ENCODE measurements at places on chromosomes 6 and 20.

DNA sequence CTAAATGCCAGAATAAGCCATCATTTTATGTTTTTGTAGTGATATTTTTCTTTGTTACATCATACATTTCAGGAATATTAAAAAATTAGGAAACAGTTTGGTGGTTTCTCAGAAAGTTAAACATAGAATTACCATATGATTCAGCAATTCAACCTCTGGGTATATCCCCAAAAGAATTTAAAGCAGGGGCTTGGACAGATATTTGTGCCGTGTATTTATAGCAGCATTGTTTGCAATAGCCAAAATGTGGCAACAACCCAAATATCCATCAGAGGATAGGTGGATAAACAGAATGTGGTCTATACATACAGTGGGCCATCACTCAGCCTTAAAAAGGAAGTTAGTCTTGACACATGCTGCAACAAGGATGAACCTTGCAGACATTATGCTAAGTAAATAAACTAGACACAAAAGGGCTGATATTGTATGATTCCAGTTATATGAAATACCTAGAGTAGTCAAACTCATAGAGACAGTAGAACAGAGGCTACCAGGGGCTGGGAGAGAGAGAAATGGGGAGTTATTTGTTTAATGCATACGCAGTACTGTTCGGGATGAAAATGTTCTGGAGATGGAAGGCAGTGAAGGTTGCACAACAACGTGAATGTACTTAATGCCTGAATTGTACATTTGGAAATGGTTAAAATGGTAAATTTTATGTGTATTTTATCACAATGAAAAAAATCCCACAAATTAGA lies 18.9 kb upstream of the TRAF3IP2 start:
- DNase-seq: no peak

DNA sequence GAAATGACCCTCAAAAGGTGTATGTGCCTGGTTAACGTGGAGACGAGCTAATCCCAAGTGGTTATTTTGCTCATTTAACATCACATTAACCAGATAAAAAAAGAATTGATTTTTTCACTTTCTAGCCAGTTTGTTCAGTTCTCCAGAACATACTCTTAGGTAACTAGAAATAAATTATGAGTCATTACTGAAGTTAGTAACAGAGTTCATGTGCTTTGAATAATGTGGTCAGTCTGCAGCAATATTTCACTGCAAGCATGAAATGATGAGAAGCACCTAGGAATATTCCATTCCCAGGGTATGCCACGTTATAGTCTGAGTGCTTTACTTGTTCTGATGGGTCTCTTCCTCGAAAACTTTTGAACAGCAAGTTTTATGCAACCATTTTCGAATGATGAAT lies 138.3 kb upstream of the INSM1 start:
- DNase-seq: no peak

DNA sequence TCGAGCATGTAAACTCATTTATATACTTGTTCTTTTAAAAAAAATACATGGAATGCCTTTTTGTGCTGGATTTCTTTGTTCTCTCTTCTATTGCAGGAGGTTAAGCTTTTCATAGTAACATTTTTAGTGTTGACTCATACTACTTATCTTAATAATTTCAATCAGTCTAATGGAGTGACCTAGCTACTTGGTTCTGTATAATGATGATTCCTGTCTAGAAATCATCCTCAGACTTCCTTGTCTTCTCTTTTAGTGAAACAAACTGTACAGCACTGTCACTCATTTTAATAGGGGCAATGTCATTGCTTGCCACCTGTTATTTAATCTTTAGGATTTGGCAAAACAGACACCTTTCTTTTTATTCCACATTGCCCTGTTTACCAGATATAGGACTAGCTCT lies 62.3 kb downstream of the ADGRB3 start:
- no peak for DNase-seq

DNA sequence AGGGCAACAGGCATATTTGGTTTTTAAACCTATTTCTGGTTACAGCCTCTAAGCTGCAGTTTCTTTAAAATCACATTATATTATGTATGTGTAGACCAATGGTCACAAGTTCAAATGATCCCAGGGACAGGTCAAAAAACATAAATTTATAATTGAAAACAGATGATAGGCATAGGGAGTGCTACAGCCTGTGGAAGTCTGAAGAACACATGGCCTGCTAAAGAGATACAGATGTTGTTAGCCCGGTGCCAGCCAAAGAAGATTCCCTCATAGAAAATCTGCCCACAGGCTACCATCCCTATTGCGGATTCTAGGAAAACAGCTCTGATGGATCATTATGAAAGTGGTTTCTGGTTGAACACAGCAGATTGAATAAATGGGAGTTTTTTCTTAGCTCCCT lies 65.3 kb downstream of the NRSN1 start:
- no peak for DNase-seq

- no peak for DNase-seq
Measured at GRCh38 chr6:121647905-121648304, 212.5 kb downstream of the GJA1 start.

GRCh38 chr6:28727559-28728211 lies 196.1 kb downstream of the TRIM27 start:
- DNase-seq: no peak

DNA sequence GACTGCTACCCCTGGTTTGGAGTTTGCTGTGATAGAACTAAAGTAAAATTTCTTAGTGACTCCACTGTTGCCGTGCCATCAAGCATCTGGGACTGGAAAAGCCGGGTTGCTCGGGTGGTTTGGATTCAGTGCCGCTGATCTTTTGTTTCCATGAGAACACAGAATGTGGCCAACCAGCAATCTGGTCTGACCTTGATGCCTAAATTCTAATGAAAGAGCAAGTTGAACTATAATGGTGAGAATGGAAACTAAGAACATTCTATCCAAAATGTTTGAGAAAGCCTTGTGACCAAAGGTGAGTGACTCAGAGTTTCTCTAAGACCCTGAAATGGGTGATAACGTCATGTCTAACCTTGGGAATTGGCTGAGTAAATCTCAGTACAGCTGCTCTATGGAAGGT lies 9.9 kb upstream of the PI16 start:
- no peak for DNase-seq

DNA sequence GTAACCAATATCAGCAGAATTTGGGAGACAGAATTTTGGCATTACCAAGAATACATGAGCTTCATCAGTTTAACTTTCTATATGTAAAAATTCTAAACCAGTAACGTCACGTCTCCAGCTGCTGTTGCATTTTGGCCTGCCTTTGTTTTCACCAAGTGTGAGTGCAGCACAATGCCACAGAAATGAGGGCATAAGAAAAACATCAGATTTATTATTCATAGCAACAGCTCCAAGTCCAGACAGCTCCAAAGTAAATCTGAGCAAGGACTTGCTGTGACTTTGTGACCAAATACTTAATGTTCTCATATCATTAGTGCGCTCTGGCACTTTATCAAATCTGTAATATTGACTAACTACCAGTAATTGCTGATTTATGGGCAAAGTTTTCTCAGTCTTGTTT lies 11.0 kb upstream of the FBXL4 start:
- DNase-seq: no peak

GRCh38 chr6:24990236-24990845 lies 54.6 kb upstream of the RIPOR2 start:
- DNase-seq: no peak

GRCh38 chr20:15610787-15611186 lies 962.5 kb downstream of the KIF16B start:
- DNase-seq: no peak

DNA sequence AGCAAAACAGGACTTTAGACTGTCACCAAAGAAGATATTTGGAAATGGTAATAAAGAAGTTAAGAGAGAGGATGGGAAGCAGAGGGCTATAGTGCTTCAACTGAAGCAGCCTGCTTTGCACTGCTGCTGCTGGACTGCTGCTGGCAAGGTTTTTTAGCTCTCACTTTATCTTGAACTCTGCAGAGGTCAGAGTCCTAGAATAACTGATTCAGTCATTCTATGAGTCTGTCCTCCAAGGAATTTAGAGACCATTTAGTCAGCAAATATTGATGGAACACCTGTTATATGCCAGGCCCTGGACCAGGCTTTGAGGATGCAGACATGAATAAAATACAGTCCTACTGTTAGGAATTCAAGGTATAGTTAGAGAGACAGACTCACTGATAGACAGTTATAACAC lies 9.1 kb upstream of the SAYSD1 start:
- no peak for DNase-seq

GRCh38 chr20:4006640-4007039 lies 8.7 kb downstream of the RNF24 start:
- no peak for DNase-seq

DNA sequence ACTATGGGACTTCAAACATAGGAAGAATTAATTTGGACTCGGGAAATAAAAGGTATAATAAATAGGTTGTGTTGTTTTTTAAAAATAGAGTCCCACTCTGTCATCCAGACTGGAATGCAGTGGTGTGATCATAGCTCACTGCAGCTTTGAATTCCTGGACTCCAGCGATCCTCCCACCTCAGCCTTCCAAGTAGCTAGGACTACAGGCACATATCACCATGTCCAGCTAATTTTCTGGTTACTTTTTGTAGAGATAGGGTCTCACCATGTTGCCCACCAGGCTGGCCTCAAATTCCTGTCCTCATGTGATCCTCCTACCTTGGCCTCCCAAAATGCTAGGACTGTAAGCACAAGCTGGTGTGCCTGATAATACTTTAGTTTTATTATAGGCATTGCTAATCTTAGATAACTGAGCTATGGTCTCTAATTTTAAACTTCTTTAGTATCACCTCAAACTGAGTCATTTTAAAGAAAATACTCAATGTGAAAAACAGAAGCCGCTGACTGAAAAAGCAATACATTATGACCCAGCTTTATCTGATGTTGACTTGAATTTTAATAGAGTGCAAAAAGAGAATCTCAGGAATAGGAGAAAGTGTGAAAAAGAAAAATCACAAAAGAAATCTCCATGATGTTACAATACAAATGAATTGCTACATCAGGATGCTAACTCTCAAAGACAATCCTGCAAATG lies 251.0 kb downstream of the RNGTT start:
- DNase-seq: no peak

- no peak for DNase-seq
Measured at GRCh38 chr20:24778585-24779031, 170.5 kb upstream of the CST7 start.

- DNase-seq: no peak
Measured at GRCh38 chr6:168536196-168536595, 95.2 kb downstream of the SMOC2 start.

DNA sequence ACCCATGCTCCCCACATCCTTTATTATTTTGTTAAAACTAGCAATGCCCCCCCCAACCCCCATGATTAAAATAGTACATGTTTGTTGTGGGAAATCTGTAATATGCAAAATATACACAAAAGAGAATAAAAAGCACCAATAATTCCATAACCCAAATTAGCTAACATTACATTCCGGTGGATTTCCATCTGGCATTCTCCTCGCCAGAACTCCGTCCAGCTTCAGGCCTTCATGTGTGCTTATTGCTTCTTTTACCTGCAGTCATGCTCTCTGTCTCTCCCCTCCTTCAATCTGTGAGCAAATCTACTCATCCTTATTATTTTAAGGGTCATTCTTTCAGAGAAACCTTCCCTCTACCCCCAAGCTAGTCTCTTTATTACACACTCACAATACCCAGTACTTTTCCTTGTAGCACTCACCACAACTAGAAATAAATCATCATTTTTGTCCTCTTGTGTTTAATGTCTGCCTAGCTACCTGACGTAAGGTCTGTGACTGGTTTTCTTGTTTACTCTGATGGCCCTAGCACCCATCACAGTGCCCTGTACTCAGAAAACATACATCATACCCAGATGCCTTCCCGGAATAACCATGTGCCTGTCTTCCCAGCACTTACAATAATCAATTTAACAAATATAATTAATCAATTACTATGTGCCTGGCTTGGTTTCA lies 25.6 kb upstream of the IER3 start:
- DNase-seq: no peak

DNA sequence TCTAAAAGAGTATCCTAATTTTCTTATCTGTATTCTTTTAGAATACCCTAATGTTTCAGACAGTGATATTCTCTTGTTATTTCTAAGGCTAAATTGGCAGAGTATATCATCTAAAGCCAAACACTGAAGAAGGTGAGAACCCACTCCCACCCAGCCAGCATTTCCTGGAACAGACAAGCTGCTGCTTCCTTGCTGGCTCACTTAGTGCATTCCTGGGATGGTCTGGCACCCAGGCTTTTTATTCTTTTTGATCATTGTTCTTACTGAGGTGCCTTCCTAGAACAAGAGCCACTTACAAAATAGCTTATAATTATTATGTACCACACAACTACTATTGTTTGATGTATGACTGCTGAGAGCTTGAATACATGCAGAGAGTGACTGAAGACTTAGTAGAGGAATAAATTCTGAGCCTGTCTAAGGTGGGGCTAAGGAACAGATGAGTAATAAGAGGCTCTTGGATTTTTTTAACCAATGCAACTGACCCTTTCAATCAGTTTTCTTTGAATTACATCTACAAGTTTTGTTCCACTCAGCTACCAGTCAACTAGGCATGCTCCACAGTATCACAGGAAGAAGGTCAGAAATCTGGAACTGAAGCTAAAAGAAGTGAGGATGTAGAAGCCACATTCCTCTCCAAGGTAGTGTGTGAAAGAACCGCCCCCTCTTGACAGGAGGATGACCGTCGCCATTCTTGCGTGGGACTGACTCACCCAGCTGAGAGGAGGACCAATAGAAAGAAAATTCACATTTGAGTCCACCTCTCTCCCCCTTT lies 30.1 kb downstream of the PRPH2 start:
- no peak for DNase-seq

- no peak for DNase-seq
Measured at GRCh38 chr20:49505518-49505917, 23.1 kb upstream of the KCNB1 start.

GRCh38 chr20:45407783-45408645 lies at the start of gene DBNDD2:
Gene DBNDD2 (plus strand): TSS chr20:45408289. CDS start chr20:45408468, 179 bp downstream.
- DNase-seq: no peak

- no peak for DNase-seq
Measured at GRCh38 chr6:25218346-25218745, 60.8 kb upstream of the CARMIL1 start.

GRCh38 chr6:46684771-46685170 lies 2.9 kb upstream of the TDRD6 start:
- no peak for DNase-seq

- DNase-seq: no peak
Measured at GRCh38 chr6:47301441-47301840, 8.3 kb downstream of the TNFRSF21 start.

- no peak for DNase-seq
Measured at GRCh38 chr6:135030056-135030473, 24.6 kb downstream of the HBS1L start.

DNA sequence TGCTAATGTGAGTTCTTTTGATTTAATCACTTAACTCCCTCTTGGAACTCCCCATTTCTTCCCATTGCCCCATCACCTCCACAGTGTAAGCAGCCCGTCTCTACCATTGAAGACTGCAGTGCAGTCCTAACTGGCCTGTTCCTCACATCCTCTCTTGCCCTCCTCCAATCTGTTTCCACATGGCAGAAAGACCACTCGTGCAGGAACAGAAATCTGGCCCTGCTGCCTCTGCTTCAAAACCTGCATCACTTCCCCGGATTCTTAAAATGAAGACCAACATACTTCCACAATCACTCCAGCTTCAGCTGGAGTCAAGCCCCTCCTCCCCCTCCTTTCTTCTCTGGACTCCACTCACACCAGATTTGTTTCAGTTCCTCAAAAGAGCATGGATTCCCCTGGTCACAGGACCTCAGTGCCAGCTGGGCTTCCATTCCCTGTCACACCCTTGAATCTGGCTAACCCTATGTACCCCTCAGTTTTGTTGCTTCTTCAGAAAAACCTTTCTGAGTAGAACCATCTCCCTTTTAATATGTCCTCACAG lies 802.3 kb downstream of the MAFB start:
- DNase-seq: no peak

Measured in NK-92 treated with Interleukin-12 subunit alpha and Interleukin-12 subunit beta, amount 100 ng/mL, for 24 hours (cell line).